GM18507 (cell line): ENCODE measurements at places on chromosomes 2 and 18.

- DNase-seq: no peak
These were observed 5.1 kb downstream of the RHOB start for GRCh38 chr2:20451761-20452499.

GRCh38 chr2:120053891-120054290 is 41.0 kb downstream of the EPB41L5 start:
- DNase-seq: no peak

DNA sequence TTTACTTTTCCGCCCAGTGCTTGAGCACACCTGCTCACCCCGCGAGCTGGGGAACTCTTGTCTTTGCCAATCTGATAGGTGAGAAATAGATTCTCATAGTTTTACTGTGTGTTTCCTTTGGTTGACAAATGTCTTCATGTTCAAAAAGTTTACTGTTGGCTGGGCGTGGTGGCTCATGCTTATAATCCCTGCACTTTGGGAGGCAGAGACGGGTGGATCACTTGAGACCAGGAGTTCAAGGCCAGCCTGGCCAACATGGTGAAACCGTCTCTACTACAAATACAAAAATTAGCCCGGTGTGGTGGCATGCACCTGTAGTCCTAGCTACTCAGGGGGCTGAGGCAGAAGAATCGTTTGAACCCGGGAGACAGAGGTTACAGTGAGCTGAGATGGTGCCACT is 10.3 kb downstream of the ODC1 start:
- no peak for DNase-seq

GRCh38 chr2:28137221-28137620 is 246.7 kb downstream of the BABAM2 start:
- no peak for DNase-seq

GRCh38 chr2:188798159-188798558 is 176.0 kb upstream of the COL3A1 start:
- no peak for DNase-seq

DNA sequence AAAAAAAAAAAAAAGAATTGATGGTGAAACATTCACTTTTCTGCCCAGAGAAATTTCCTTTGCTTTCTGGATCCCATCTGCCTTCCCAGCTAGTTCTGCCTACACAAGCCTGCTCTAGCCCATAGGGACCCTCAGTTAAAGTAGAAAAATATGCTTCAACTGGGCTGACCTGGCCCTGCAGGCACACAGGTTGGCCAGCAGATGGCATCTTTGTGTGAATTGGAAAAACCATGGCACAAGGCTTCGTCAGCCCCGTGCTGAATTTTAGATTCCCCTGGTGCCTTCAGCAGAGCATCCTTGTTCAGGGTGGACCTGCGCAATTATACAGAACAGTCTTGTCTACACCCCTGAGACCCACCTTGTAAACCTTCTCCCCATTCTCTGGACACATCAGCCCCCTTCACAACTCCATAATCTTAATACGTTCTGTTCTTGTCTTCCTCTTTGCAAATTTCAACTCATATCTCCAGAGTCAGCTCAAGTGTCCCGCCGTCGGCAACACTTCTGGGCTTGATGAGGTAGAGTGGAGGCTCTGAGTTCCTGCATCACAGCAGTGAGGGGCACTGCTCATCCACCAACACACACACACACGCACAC is 114.5 kb downstream of the INSIG2 start:
- DNase-seq: no peak

GRCh38 chr2:19287324-19287723 is 71.1 kb downstream of the OSR1 start:
- DNase-seq: no peak

GRCh38 chr2:109448946-109449788 is 164.6 kb downstream of the SEPTIN10 start:
- no peak for DNase-seq

DNA sequence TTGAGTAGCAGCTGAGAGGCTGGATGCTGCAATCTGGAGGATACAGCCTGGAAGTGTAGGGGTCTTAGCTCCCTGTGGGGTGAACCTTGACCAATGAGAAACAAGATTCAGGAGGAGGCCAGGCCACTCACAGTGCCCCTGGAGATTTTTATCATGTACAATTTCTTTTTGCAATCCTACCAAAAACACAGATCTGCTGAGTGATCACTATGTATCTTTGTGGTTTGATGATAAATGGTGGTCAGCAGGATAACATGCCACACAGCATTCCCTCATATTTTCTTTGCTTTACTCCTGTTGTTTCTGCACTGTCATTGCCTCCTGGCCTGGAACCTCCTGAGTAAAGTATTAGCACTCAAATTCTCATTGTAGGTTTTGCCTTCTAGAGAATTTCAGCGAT is 357.9 kb downstream of the THSD7B start:
- no peak for DNase-seq

DNA sequence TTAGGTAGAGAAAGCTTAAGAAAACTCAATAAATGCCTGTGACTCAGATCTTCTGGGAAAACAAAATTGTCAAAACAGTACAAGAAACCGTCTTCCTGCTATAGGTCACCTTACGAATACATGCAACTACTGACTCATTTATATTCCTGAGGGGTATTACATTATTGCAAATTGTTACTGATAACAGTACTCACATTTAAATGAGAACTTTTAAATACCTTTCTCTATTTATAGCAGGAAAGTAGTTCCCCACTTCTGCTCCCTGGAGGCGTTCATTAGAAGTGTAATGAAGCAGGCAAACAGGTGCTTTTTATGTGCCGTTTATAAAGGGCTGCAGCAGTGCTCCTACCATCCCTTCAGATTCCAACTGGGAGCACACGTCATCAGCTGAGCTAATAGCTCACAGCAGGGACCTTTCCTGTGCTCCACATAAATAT is 65.1 kb upstream of the RPRM start:
- DNase-seq: no peak

DNA sequence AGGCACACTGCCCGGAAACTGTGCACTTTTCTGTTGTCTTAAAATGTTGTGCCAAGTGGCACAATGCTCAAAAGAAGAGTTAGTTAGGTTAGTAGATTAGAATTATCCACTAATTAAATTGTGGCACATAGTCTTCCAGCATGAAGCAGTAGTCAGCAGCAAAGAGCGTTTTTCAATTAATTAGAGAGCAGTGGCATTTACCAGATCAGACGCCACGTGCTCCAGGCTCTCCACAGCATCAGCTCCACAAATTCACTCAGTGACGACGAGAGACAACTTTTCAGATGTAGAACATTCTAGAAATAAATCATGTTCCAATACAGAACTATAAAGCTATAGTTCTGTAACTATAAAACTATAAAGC is 16.4 kb upstream of the RTTN start:
- no peak for DNase-seq

DNA sequence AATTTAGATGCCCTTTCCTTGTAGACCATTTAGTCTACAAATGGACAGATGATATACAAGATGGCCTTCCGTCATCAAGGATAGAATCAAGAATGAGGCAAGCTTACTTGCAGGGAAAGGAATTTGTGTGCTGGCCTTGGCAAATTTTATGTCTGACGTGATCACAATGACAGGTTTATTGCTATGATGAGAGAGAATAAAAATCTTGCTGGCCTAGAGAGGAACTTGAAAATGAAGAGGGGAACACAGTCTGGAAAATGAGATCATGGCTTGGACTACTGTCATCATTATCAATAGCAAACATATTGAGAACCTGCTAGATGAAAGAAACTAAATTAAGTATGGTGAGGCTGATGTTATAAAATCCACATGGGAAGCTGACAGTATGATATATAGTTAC is 66.0 kb downstream of the CSRNP3 start:
- DNase-seq: no peak

- DNase-seq: no peak
These were observed 74.6 kb upstream of the FOSL2 start for GRCh38 chr2:28318023-28318422.

GRCh38 chr2:119826370-119826961 is 66.7 kb downstream of the PTPN4 start:
- DNase-seq: no peak

DNA sequence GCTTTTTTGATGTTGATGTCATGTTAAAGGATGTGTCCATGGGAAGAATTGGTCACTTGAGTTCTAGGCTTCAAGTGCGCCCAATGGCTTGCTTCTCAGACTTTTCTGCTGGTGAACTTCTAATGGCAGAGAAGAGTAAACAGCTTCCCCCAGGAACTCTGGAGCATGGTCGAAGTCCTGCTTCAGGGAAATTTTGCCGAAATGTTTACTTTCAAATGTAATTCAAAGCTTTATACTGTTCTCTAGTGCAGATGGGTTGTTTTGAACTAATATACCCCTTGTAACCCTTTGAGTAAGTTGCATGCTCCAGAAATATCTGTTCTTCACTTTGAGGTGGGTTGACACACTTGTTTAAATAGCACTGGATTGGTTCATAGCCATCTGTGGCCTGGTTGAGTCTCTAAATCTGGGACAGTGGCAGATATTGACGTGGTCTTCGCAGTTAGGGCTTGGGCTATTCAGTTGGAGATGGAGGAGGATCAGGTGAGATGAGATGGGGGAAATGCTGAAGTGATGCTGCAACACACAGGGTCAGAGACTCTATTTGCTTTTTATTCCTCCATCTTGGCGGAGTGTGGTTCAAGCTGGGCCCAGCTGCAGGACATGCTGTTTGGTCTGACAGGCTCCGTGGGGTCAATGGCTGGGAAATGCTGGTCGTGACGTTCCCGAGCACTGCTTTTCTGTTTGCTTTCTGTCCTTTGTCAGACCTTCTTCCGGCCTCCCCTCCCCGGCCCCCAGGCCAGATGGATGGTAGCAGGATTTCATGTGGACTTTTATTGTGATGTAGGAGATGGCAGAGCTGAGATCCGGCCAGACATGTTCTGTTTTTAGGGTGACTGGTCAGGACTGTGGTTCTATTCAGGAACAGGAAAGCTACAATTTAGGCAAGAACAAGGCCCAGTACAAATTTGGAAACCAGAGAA is 35.9 kb downstream of the MYO1B start:
- DNase-seq: no peak

DNA sequence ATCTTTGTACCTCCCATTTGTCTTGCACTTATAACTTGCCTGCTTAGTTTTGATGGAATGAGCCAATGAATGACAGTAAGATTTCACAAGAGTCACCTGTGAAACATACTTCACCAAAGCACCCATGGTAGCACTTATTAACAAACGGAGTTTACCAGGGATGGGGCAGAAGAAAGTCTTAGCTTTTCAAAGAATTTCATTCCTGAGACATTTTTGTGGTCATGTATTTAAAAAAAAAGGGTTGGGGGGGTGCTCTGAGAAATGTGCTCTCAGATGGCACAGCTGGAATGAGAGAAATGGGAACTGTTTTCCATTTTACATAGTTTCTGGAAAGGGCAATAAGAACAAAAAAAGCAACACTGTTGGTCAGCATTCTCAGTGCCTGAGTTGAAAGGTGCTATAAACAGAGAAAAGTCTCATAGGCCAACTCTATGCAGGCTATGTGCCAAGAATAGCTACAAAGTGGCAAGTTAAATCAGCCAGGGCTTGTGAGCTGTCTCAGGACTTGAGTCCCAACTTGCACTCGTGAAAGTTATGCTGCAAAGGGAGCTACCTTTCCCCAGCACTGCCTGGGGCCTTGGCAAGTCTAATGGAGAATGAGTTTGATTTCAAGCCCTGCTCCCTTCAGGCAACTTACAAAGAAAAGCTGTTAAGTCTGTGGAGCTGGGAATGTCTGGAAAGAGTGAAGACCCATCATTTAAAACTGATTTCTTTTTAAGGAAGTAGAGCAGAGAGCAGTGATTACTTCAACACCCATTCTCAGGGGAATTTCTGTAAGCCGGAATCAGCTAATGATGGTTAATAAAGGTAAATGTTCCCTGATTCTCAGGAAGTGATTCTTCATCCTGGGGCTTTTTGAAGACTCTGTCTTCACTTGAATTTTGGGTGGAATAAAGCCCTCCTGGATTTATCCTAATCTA is 170.6 kb downstream of the SLC8A1 start:
- no peak for DNase-seq

DNA sequence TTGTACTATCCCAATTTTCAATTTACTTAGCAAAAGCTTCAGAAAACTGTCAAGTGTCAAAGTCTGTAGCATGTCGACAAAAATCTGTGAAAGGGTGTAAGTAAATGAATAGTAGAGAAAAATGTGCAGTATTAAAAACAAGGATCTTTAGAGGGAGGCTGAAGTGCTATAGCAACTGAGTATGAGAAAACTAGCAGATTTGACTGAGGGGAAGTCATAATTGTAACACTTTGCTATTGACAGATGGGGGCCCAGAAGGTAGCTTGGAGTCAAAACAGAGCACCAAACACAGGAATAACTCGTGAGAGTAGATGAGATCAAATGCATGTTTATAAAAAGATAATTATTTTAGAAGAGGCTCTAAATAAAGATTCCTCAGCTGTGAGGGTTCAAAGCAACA is 657.7 kb downstream of the TMEM182 start:
- no peak for DNase-seq

DNA sequence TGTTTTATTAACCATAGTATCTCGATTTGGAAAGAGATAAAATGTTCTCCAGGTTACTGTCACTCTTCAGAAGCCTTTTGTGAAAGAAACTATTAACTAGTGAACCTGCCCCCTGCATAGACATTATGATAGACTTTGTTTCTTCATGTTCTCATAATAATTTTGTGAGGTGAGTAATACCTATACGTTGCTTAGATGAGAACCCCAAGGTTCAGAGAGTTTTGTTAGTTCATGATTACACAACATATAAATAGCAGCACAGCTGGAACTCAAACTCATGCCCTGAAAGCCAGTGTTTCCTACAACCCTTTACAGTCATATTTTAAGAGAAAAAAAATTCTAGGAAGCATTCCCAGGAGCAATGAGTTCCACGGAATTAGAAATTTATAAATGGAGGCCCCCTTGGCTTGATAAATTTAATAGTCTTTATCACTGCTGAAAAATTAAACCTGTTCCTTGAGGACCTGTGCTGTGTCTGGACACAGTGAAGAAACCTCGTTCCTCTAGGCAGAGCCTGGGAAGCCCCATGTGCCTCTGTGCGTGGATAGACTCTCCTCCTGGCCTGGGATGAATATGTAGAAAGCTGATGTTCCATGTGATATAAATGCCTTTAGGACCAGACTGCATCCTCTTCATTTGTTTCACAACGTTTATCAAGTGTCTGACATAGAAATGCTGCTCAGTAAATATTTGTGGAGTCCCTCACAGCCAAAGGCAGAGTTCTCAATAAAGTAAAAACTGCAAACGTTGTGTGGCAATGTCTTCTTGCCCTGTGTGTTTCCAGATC is 1257.0 kb upstream of the GYPC start:
- no peak for DNase-seq

GRCh38 chr2:144366825-144367429 is 153.0 kb downstream of the ZEB2 start:
- no peak for DNase-seq

DNA sequence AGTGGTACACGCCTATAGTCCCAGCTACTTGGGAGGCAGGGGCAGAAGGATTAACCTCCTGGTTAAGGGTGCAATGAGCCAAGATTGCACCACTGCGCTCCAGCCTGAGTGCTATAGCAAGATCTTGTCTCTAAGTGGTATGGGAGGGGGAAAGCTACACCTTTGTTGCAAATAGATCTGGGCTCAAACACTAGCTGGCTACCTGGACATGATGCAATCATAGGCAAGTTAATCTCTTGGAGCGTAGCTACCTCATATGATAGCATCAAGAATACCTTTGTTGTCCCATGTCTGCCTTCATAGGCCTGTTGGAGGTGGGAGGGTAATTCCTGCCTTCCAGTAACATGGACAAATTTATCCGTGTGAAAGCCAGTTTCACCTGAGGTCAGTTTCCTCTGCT is 15.7 kb downstream of the KLHL29 start:
- DNase-seq: no peak

GRCh38 chr2:6955511-6956136 is 38.4 kb downstream of the RNF144A start:
- DNase-seq: no peak
